ENCODE measurements at places on chromosomes 6 and 20. TPM values are rescaled to one million over a fixed set of nuclear protein-coding genes. Genes with fewer than 3 reads are reported as not detected.

GRCh38 chr20:18717062-18717461 is 96.5 kb upstream of the SCP2D1 start:
- DNase-seq: no peak

- no peak for DNase-seq
Measured at GRCh38 chr6:89830170-89830809, 610 bp downstream of the CASP8AP2 start.

DNA sequence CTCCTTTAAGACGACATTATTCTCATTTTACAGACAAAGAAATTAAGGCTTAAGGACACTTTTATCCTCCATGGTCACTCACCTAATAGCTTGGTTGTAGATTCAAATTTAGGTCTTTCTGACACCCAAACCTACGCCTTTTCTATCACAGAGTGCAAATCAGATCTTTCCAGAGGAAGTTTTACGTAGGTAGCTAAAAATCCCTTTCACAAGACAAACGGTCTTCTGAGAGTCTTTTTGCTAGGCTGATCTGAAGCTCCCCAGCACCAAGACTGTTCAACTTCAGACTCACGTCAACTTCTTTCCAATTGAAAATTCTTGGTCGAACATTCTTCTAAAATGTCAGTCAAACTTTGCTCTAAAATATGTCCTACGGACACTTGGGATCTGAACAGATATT is 46.5 kb downstream of the BLOC1S5 start:
- no peak for DNase-seq

DNA sequence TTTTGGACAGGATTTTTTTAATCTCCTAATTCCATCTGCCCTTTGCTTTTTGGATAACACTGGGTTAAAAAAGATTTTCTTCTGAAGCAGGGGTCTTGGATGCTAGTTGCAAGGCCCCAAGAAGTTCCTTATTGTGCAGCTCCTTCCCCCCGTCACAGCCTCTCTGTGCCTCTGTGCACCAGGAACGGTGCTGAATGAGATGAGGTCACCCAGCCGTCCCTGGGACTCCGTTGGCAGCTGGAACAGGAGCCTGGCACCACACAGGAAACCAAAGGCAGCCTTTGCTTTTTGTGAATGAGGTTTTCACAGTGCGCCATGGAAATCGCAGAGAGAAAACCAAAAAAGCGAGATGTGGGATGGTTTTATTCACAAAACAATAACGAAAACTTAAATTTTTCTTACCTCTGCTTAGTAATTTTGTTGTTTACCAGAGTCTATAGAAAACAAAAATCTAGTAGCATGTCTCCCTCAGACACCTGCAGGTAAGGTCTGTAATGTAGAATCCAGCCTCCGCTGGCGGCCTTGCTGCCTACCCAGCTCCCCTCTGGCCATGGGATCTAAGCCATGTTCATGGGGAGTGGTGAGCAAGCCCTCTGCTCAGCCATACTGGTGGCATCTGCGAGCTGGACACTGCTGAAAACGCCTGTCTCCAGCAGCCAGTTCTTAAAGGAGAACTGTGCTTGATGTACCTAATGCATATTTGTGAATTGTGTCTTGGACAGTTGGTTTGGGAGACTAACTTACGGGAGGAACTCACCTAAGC is 40.4 kb upstream of the SYNJ2 start:
- peak; percentile 52 for DNase-seq

DNA sequence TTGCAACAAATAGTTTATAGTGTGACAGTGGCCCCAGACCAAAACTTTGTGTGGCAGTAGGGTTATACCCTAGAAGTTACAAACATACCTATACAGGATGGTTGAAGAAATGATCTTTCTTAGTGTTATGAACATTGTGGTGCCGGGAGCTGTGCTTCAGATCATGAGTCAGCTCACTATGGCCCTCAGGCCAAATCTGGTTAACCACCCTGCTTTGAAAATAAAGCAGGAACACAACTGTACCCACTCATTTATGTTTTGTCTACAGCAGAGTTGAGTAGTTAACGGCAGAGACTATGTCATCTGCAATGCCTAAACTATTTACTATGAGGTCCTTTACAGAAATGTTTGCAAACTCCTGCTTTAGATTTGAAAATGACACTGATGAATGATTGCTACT is 24.3 kb downstream of the AKAP7 start:
- no peak for DNase-seq

DNA sequence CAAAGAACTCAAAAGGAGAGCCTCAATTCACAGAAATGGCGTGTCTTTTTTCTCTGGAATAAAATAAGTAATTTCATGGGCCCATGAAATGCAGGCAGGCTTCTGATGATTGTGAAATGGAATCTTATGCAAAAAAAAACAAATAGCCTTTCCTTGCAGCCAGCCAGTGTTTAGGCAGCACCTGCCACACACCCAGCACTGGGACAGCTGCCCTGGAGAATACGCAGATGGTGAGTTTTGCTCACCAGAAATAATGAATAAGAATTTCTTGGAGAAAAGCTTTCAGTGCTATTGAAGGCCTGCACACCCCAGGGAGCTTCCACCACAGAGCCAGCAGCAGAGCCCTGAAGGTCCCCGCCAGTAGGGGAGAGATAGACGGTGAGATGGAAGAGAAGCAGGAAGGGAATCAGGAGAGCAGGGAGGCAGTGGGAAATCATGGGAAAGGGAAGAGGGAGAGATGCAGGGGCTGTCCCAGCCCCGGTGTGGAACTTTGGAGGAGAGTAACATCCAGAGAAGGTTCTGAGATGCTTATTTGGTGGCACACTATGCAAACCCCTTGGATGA is 54.9 kb downstream of the PXDC1 start:
- no peak for DNase-seq

- peak; percentile 10 for DNase-seq
Measured at GRCh38 chr6:130815200-130816071, 11.8 kb upstream of the SMLR1 start.

GRCh38 chr20:40241596-40242343 is 447.3 kb downstream of the MAFB start:
- DNase-seq: no peak

DNA sequence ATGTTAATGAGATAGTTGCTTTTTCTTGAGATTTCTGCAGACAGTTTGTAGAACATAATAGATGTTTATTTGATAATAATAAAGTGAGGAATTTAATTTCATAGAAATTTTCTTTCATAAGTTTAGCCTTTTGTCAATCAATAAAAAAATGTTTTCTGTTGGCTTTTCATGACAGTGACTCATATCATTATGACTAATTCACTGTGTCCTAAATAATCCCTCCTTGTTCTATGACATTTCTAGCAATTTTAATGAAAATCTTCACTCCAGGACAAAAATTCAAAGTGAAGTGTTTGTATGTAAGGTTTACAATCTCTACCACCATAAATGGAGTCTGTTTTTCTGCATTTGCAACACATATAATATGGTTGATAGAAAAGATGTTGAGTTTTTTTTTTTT is 109.9 kb downstream of the UTRN start:
- DNase-seq: no peak

- DNase-seq: peak; percentile 70
Measured at GRCh38 chr6:16474772-16475493, 236.5 kb downstream of the GMPR start.

- DNase-seq: no peak
Measured at GRCh38 chr6:33858804-33859505, 55.2 kb upstream of the MLN start.

DNA sequence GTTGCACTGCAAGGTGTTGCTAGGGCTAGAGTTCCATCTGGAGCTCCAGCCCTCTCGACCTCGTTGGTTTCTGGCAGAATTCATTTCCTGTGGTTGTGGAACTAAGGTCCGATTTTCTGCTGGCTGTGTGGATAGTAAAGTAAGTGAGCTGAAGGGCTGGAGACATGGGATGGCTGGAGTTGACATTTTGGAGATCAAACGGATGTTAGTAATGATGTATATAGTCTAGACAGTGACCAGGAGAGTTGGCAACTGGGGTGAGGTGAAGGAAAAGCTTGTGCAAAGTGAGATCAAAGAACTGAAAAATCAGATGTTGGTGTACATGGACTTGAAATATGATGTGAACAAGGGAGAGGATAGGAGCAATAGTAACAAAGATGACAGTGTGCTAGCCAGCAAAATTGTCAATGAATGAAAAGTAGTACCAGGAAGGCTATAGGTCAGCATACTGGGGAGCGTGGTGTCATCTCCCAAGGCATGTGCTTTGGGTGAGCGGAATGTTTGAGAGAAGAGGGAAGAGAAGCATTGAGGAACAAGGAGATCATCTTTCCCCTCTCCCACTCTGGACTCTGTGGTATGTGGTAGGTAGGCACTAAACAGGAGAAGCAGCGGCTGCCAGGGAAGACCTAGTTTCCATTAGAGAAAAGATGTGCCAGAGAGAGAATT is 7.8 kb downstream of the QRSL1 start:
- DNase-seq: peak; percentile 35

DNA sequence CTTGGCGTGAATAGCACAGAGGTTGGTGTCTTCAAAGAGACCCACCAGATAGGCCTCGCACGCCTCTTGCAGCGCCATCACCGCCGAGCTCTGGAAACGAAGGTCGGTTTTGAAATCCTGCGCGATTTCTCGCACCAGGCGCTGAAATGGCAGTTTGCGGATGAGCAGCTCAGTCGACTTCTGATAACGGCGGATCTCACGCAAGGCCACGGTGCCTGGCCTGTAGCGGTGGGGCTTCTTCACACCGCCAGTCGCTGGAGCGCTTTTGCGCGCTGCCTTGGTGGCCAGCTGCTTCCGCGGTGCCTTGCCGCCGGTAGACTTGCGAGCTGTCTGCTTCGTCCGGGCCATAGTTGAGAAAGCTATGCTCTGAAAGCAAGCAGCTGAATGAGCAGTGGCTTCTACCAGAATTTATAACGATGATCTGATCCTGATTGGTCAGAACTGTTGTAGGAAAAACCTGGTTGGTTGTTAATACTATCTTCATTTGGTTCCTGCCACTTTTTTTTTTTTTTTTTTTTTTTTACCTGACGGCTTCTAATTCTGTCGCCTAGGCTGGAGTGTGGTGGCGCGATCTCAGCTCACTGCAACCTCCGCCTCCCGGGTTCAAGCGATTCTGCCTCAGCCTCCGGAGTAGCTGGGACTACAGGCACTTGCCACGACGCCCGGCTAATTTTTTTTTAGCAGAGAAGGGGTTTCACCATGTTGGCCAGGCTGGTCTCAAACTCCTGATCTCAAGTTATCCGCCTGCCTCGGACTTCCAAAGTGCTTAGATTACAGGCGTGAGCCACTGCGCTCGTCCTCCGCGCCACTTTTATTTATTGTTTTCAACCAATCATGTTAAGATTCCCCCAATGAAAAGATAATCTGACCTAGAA is 21.5 kb downstream of the OR2B2 start:
- peak; percentile 96 for DNase-seq

DNA sequence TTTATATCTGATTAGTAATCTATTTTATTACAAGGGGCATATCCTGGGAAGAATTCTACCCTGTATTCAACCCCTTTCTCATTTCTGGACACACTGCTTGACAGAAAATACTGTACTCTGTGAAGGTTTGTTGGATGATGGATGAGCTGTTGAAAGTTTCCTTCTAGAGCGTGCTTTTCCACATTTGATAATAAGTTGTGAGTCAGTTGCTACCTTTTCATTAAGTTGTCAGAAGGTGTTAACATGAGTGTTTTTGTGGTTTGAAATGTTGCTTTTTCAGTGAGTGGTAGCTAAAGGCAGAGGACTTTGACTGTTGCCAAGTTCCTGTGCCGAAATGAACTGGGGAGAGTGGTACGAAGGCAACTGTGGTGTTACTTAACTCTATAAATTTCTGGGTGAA is 3.9 kb upstream of the ECI2 start:
- DNase-seq: no peak

GRCh38 chr6:63347599-63347998 is 27.8 kb upstream of the LGSN start:
- DNase-seq: no peak

GRCh38 chr6:125253881-125254280 is 47.9 kb downstream of the HDDC2 start:
- DNase-seq: no peak

DNA sequence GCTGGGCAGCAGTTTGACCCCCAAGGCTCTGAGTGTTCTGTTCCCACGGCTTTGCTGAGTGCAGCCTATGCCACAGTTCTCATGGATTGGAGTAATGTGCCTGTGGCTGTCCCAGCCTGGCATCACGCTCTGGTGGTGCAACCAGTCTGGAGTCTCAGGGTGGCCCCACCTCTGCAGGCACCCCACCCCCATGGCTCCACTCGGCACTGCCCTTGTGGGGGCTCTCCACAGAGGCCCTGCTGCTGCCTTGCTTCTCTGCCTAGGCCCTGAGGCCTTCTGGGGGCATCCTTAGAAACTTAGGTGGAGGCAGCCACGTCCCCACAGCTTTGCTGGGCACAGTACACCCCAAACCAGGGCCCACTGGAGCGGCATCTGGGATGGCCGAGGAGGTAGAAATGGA is 25.4 kb upstream of the B4GALT5 start:
- no peak for DNase-seq

GRCh38 chr6:12114055-12114503 is 102.0 kb downstream of the HIVEP1 start:
- no peak for DNase-seq

- no peak for DNase-seq
Measured at GRCh38 chr6:142331601-142332000, 29.8 kb downstream of the ADGRG6 start.

DNA sequence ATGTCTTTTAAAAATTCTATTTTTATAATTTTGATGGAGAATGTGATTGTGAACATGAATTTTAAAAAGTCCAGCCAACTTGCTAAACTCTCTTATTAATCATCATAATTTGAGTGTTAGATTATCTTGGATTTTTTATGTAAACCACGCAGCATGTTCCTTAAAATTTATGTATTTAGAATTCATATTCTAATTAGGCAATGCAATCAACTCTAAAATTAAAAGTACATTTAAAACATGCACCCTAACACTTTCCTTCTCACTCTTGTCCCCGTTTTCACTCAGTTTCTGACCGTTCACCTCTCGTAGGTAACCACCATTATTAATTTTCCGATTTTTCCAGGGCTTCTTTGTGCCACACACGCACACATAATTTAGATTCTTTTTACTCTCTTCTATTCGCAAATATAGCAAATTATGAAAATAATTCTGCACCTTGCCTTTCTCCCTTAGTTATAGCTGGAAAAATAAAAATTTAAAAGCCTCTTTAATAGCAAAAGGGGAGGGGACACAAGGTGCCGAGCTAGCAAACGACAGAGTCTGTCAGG is 329 bp upstream of the ZKSCAN3 start:
- DNase-seq: no peak

The FAM83B gene
- total RNA-seq: not detected

The SLC22A3 gene
- total RNA-seq: not detected

The SALL4 gene
- total RNA-seq: 0.28 TPM

The AVP gene
- total RNA-seq: not detected

The CPNE5 gene
- total RNA-seq: 0.65 TPM
